ENCODE measurements at places on chromosomes 12 and 14.

DNA sequence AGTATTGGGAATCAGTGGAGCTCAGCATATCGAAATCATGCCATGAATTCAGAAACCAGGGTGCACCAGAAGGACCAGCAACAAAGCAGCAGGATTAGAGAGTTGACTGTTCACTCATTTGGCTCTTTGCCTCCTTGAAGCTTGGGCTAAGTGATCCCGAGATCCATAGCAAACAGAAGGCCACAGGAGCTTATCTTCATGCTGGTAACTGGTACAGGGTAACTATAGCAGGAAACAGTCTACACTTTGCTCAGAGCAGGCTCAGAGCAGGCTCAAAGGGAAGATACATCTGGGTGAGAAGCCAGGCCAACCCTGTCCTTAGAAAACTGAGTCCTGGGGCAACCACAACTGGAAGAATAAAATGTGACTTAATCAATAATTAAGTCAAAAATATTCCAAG, 111.1 kb downstream of the GRIN2B start:
- DNase-seq = no peak

GRCh38 chr14:96235426-96235825, 20.6 kb upstream of the BDKRB1 start:
- DNase-seq = no peak

DNA sequence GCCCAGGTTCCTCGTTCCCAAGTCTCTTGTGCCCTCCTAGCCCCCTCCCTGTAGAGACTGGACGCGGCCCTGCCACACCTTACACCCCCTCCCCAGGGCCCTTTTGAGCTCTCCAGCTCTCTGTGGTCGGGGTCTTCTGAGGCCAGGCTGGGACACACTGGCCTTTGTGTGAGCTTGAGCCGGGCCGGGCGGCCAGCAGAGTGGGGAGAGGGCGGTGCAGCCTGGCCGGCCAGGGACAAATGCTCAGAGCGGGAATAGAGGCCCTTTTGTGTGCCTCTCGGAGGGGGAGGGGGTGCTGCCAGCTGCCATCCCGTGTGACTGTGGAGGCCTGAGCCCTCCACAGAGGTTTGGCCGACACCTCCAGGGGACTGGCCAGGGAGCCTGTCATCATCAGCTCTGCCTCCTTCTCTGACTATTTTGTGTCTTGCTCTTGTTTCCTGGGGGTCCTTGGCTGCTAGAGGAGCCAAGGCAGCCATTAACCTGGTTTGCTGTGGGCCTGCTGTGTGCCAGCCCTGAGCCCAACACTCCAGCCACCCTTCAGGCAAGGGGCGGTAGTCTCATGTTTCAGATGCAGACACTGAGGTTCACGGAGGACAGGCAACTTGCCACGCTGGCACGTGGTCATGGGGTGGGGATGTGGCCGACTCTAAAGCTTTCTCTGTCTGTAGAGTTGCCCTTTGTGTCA, 13.6 kb downstream of the FAM222A start:
- no peak for DNase-seq

DNA sequence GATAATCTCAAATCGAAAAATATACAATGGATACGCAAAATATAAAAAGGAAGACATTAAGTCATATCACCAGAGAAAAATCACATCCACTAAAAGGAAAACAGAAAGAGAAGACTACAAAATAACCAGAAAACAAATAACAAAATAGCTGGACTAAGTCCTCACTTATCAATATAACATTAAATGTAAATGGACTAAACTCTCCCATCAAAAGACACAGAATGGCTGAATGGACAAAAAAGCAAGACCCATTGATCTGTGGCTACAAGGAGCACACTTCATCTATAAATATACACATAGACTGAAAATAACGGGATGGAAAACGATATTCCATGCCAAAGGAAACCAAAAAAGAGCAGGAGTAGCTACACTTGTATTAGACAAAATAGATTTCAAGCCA, 161.0 kb upstream of the PRKD1 start:
- DNase-seq = no peak

DNA sequence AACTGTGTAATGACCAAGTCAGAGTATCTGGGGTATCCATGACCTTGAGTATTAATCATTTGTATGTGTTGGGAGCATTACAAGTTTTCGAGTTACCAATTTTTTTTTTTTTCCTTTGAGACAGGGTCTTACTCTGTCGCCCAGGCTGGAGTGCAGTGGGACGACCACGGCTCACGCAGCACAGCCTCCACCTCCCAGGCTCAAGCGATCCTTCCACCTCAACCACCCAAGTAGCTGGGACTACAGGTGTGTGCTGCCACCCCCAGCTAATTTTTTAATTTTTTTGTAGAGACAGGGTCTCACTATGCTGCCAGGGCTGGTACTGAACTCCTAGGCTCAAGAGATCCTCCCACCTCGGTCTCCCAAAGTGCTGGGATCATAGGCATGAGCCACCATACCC, 19.7 kb downstream of the SSH1 start:
- no peak for DNase-seq

- DNase-seq = peak; percentile 66
Observed at GRCh38 chr14:64983439-64984310, 3.0 kb upstream of the FNTB start.

GRCh38 chr12:128940090-128940888, 87.0 kb downstream of the GLT1D1 start:
- DNase-seq = no peak

DNA sequence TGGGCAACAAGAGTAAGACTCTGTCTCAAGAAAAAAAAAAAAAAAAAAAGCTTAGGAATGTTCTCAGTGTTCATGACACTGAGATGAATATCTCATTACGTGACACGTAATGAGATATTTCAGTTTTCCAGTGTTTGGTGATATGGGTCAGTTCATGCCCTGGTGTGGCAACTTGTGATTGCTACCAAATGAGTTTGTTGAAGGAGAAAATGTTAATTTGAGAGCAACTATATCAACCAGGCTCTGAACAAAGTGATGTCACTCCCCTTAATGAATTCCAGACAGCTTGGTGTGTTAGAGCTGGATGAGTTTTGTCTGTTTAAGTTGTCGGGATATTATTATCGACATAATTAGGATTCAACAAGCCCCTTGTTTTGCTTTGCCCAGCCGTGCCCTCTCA, 211.7 kb downstream of the DPF3 start:
- DNase-seq = no peak

DNA sequence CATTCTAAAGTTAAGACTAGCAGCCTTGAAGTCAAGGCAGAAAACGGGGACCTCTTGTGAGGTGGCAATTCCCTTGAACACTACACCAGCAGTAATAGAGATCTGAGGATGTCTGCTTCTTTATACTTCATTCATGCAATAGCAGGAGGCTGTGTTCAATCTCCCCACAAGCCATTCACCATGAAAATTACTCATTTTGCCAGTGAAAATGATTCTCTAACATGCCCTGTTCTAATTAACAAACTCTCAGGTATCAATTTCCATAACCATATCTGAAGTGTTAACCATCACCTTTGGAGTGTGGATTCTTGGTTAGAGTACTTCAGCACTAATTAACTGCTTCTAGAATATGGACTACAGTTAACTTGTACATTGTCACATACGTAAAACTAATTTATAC, 3.4 kb upstream of the GLIPR1 start:
- no peak for DNase-seq

- DNase-seq = no peak
Observed at GRCh38 chr14:77184396-77185092, 2.9 kb downstream of the TMEM63C start.

DNA sequence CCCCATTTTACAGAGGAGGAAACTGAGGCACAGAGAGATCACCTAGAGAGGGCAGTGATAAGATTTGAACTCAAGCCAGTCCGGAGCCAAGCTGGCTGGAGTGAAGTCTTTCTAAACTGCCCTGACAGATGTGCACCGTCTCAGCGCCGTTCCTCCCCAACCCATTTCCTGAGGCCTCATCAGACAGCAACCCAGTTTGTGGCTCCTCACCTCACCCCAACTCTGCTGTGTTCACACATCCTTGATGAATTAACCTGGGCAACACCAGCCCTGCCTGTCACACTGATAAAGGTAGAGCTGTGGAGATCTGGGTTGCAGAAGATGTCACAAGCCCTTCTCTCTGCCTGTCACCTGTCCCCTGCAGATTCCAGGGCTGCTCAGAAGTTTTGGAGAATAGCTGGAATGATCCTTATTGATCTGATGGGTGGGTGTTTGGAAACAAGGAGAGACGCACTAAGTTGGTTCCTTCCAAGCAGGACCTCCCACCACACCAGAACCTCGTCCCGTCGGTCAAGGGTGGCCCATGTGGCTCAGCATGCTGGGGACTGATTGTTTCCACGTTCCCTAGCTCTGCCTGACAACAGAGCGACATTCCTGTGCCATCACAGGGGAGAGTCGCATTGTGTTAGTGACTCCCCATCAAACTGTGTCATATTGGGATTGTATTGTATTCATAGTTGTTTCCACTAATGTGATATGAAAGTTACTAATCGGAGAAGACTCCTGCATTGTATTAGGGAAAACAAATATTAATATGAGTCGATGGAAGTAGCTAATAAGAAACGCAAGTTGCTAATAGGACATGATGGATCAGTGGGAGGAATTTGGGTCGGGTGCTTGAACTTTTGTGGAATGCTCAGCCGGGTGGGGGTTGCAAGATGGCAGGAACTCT, 200.6 kb downstream of the PHETA1 start:
- DNase-seq = no peak

DNA sequence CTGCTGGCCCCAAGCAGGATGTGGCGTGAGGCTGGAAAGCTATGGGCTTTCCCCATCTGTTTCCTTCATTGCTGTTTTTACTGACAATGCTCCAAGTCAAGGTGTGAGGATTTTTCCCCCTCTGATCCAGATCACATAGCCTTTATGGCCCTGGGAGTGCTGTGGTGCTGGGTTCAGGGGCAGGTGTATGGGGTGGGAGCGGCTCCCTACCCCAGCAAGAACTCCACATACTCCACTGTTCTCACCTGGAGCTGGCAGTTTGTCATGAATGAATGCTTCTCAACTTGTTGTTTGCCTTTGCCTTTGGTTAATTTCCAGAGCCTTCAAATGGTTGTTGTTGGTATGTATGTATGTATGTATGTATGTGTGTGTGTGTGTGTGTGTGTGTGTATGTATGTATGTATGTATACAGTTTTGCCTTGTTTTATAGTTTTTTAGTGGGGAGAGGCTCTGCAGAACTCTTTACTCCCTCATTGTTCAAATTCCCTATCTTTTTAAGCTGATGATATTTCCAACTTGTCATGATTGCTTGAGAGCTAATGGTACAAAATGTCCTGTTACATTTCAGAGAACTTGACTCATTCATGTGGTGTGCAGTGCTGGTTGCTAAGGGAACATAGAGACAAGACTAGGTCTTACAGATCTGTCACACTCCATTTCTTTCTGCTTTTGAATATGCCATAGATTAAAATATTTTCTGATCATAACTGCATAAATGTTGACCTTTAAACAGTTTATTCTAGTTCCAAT, 36.6 kb upstream of the ASPG start:
- no peak for DNase-seq

DNA sequence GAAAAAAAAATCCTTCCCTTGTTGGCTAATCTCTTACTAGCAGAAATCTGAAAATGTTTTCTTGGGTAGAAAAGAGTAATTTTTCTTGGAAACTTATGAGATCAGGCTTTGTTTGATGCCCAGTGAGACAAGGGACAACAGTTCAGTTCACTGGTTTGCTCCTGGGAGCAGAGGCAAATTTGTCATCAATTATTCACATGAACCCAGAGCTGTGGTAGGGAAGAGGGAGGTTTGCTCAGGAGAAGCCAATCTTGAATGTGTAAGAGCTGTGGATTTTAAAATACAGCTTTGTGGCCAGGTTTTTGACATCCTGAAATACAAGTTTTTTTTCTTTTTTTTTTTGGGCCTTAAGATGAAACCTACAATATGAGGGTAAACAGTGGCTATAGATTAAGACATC, 426.6 kb downstream of the ATP23 start:
- DNase-seq = no peak

DNA sequence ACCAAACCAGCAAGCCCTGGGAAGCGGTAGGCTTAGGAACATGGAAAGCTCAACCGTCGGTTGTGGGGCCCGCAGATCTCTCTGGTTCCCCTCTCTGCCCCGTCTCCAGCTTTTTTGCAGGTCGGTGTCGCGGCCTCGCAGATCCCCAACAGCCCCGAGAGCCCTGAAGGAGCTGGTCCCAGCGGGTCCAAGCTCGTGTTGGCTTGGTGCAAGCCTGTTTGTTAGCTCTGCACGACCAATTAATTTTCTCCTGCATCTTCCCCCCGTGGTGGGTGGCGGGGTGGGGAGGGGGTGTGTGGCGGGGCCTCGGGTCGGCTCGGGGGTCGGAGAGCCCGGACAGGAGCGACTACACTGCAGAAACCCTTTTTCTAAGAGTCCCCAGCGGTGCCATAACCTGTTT, 449 bp upstream of the SLC24A4 start:
- DNase-seq = no peak

DNA sequence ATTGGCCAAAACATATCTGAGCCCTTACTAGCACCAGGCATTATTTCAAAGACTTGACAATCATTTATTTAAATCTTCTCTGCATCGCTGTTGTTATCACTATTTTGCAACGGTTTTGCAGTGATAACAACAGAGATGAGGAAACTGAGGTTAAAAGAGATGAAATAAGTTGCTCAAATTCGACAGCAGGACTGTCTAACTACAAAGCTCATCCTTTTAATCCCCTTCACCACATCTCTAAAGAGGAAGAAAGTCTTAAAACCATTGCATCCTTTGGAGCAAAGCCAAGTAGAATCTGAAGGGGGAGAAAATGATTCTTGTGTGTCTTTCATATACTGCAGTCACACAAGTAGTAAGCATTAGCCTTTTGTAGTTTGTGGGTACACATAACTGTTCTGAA, 14.8 kb upstream of the ETNK1 start:
- no peak for DNase-seq

DNA sequence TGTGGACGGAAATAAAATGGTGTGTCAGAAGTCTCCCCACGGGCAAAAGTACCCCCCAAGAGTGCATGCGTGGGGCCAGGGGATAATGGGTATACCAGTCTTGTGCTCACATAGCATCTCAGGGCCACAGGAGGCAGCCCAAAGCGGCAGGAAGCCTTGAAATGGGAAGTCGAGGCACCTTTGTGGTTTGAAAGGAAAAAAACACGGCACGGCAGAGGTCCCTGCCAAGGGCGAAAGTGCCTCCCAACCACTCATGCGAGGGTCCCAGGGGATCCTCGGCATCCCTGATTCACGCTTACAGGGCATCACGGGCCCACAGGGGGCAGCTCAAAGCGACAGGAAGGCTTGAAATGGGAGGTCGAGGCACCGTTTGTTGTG, 583.2 kb downstream of the ALG10 start:
- DNase-seq = no peak

GRCh38 chr12:46150735-46151134, 118.1 kb downstream of the SLC38A1 start:
- DNase-seq = no peak

- peak; percentile 37 for DNase-seq
Observed at GRCh38 chr12:23536293-23536692, 413.2 kb downstream of the SOX5 start.

DNA sequence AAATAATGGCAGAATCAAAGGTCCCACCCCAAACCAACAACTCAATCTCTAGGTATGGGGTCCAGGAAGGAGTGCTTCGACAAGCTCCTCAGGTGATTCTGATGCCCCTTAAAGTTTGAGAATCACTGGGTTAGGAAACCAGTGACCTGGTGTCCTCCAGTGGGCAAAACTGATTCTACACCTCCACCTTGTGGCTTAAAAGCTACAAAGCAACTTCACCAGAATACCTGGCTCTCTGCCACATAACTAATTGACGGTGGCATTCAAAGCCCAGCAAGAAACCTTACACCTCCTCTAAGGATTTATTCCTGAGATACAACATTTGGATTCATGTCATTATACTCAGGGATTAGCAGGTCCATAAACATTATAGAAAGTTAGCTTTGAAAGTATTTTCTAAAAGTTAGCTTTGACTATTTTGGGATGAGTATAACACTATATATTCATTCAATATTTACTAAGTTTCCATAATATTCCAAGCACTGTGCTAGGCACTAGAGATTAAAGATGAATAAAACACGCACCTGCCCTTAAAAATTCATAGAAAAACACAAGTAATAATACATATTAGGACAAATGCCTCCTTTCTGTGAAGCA, 45.4 kb downstream of the DCAF5 start:
- DNase-seq = peak; percentile 58

Measured in CD4-positive, alpha-beta T cell treated with Interleukin-1 beta for 1 hour (primary cell).